ENCODE measurements at places on chromosomes 12 and 14.

DNA sequence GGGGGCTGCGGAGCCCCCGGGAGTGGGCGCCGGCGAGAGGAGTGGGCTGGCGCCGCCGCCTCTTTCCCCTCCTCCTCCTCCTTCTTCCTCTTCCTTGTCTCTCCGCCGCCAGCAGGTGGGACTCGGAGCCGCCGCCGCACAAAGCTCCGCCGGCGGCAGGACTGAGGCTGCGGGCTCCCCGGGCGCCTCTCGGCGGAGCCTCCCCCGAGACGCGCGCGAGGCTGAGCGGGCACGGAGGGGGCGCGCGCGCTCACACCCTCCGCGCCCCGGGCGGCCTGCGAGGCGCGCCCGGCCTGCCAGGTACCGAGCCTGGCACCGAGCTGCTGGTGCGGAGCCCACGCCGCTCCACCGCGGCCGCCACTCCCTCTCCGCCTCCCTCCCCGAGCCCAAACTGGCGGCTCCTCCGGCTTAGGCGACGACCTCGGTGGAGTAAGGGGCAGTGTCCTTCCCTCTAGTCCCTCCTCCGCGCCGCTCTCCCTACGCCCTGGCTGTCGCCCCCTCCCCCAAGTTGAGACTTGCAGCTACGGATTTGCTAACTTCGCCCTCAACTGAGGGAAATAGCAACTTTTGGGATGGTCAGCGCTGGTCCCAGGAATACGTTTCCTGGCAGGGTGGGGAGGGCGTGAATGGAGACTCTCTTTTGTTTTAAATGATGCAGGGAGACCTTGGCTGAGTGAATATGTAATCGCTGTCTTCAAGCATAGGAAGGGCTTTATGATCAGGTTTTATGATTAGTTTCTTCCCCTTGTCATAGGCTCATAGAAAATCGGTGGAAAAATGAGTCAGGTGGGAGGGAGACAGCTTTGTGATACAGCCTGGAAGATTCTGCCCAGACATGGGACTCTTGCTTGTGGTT is 199.5 kb upstream of the CAND1 start:
- DNase-seq = peak; percentile 11

DNA sequence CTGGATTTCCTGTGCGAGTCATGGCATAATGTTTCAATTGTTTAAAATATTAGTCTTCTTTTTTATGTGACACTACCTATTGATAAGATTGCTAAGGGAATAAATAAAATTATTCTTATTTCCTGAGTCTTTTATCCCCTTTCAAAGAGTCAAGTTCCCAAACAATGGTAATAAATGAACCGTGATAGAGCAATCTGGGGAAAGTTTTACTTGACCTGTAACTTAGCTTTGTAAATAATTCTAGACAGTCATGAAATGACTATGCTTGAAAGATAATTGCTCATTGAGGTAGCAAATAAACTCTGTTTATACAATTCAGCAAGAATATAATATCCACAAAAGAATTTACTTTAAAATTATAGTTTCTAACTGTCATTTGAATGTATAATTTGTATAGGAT is 82.1 kb downstream of the TSPAN8 start:
- DNase-seq = no peak

- DNase-seq = no peak
Observed at GRCh38 chr12:92193063-92193462, 47.4 kb upstream of the BTG1 start.

DNA sequence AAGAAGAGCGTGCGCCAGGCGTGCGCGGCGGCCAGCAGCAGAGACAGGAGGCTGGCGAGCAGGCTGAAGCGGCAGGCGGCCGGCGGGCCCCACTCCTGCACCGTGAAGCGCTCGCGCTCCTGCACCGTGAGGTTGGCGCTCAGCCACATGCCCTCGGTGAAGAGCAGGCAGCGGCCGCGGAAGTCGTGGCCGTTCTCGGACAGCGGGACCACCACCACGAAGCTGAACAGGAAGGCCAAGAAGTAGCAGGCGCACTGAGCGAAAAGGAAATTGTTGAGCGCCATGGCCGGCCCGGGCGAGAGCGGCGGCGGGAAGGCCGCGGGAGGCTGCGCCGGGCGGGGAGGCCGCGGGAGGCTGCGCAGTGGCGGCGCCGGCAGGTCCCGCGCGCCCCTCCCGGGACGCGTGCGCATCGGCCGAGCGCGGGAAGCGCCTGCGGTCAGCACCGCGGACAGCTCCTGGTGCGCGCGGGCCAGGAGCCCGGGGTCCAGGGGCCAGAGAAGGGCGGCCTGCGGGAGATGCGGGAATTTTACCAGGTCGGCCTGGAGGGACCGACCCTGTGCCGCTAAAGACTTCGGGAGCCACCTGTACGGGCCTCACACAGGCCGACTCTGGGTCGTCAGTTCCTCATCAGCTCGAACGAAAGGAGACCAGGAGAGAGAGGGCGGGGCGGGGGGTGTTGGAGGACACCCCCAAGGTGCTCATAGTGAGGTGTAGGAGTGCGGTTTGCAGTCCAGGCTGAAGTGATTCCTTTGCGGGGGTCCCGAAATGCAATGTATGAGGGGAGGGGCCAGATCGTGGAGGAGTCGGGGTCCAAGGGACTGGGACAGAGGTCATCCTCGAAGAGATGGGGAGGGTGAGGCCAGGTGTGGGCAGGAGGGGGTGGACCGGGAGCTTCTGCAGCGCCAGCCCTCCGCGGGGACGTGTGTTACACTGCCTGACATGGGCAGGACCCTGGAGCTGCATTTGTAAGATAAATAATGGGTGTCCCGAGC is at the start of gene TMEM179:
Gene TMEM179, minus strand, starts transcription at position 315 of the 992 bp plus-strand sequence. Its CDS starts 31 bp downstream, at position 284.
- DNase-seq = no peak

GRCh38 chr14:69863083-69863482 is 16.1 kb upstream of the SMOC1 start:
- no peak for DNase-seq

DNA sequence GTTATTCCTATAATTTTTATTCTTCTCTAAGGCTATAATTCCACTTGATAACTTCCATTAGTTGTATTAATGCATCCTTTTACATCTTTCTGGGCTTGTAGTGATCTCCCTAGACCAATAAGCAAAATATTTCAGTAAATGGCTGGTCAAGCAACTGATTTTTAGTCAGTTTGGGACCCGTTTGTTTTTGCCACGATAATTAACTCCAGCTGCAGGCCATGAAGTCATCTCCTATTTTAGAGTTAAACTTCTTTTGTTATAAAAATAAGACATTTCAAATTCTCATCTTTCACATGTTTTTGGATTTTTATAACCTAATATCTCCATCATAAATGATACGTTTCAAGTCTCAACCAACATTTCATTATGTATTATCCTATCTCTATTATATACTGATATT is 49.4 kb downstream of the MAGOHB start:
- no peak for DNase-seq

DNA sequence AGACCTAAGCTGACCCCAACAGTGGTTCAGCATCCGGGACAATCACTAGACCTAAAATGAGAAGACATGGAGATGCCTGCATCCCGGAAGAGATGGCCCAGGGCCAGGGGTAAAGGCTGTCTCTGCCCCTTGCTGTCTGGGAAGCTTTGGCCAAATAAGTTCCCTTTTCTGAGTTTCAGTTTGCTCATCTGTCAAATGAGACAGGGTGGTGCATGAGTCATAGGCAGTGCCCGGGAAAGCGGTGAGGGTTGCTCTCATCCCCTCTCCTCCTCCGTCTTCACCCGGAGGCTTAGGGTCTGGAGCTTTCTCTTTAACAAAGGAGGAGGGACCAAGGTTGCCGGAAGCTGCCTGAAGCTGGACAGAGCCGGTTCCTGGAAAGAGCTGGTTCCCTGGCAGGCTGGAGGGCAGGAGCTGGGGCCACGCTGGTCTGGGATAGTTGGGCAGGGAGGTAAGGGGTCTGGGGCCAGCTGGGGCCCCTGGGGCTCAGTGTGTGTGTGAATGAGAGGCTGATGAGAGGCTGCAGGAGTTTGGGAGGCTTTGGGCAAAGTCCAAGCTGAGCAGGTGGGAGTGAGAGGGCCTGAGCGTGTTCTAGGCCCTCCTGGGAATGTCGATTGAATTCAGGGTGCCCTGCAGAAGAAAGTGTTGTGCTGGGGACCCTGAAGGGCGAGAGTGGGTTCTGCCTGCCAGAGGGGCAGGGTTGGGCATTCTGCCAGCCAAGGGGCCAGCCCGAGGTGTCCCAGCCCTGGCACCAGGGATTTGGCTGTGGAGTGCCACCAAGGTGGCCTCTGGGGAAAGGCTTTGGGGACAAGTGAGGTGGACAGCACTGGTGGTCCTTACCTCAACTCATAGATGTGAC is at the start of gene SDSL:
Gene SDSL, plus strand, starts transcription at position 351 of the 856 bp plus-strand sequence. CDS start 5,603 bp downstream, outside the sequence.
- DNase-seq = peak; percentile 78

All from HT-29 (cell line).